Heart left ventricle (tissue), 16 donors: ENCODE measurements at places on chromosomes 7 and 10. TPM values are rescaled to one million over a fixed set of nuclear protein-coding genes. Genes with fewer than 3 reads are reported as not detected.

GRCh38 chr7:25964483-25964991, 187.5 kb upstream of the NFE2L3 start:
- H3K4me3 ChIP-seq = no peak overlapping the region
- DNase-seq = no peak
- peaks cover 4% of the 10 kb centered on the region for H3K4me1 ChIP-seq
- no peaks in the 10 kb centered on the region for H3K27me3 ChIP-seq
- H3K36me3 ChIP-seq = no peaks in the 10 kb centered on the region

GRCh38 chr7:99326408-99326782, 697 bp downstream of the ARPC1A start:
- DNase-seq = no peak
- H3K27me3 ChIP-seq = no peaks in the 10 kb centered on the region
- H3K4me3 ChIP-seq = peak overlapping the region; percentile 97
- peaks cover 4% of the 10 kb centered on the region for H3K36me3 ChIP-seq

DNA sequence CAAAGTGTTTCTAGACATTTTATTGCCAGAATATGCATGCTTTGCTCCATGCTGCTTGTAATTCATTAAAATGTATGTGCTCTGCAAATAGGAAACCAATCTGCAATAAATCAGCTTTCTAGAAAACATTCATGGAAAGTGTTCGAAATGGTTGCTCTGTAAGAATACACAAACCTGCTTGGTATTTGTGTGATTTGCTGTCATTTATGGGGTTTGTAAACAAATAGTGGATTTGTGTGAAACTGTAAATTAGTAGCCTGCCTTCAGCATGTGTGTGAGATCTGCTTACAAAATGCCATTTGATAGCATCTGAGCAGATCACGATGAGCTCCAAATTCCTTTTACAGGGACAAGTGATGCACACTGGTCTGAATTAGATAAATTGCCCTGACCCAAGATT, 219.0 kb upstream of the CSTF2T start:
- H3K27me3 ChIP-seq = no peaks in the 10 kb centered on the region
- H3K4me1 ChIP-seq = no peaks in the 10 kb centered on the region
- no peak for DNase-seq

- no peaks in the 10 kb centered on the region for H3K36me3 ChIP-seq
- DNase-seq = no peak
- H3K27me3 ChIP-seq = no peaks in the 10 kb centered on the region
- H3K4me3 ChIP-seq = no peak overlapping the region
- H3K4me1 ChIP-seq = no peaks in the 10 kb centered on the region
- H3K27ac ChIP-seq = no peak overlapping the region
Measured at GRCh38 chr10:86981716-86982115, 13.4 kb downstream of the ADIRF start.

GRCh38 chr7:3150027-3150426, 106.4 kb upstream of the CARD11 start:
- no peaks in the 10 kb centered on the region for H3K4me1 ChIP-seq
- H3K36me3 ChIP-seq = no peaks in the 10 kb centered on the region
- no peak overlapping the region for H3K27ac ChIP-seq
- DNase-seq = no peak
- no peaks in the 10 kb centered on the region for H3K27me3 ChIP-seq

DNA sequence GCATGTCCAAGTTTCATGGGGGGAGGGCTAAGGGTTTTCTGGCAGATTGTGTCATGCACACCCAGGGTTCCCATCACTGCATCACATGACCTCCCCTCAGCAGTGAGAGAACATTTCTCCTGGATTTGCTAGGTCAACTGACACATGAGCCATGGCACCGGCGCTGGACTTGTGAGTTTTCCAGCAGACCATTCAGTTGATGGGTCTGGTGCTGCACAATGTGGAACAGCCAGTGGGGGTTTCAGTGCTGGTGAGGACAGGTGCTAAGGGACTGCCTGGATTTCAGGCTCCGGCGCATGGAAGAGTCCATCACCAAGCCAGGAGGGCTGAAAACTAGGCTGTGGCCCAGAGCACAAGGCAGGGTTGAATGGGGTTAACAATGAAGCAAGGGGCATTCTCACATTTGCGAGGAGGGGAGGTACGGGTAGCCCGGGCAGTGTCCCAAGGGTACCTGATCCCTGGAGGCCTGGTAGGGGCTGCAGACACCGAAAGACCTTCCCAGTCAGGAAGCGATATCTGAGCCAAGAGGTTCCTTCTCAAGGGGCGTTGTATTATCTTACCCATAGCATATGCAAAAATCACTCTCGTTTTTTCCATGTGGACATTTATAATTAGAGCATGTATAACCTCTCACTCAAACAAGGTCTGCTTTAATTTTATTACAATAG, 203.0 kb downstream of the TNS3 start:
- peaks cover 53% of the 10 kb centered on the region for H3K4me1 ChIP-seq
- peaks cover 3% of the 10 kb centered on the region for H3K36me3 ChIP-seq
- no peak overlapping the region for H3K27ac ChIP-seq
- DNase-seq = no peak
- H3K27me3 ChIP-seq = no peaks in the 10 kb centered on the region

DNA sequence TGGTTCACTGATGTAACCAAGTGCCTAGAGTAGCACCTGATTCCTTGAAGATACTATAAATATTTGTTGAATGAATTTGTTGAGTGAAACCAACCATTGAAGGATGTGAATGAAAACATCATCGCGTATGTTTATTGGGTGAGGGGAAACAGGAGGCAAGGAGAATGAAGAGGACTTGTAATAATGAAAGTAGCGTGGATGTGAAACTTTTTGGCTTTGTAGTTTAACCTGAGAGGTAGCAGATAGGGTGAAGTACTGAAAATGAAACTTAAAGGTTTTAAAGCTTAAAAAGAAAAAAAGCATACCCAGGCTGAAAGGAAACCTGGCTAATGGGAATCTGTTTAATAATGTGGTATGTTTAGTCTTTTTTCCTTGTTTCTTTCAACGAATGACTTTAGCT, 5.2 kb downstream of the CCNY start:
- no peaks in the 10 kb centered on the region for H3K36me3 ChIP-seq
- DNase-seq = no peak
- H3K4me1 ChIP-seq = peaks cover 38% of the 10 kb centered on the region
- no peak overlapping the region for H3K27ac ChIP-seq
- H3K27me3 ChIP-seq = no peaks in the 10 kb centered on the region
- H3K4me3 ChIP-seq = no peak overlapping the region

DNA sequence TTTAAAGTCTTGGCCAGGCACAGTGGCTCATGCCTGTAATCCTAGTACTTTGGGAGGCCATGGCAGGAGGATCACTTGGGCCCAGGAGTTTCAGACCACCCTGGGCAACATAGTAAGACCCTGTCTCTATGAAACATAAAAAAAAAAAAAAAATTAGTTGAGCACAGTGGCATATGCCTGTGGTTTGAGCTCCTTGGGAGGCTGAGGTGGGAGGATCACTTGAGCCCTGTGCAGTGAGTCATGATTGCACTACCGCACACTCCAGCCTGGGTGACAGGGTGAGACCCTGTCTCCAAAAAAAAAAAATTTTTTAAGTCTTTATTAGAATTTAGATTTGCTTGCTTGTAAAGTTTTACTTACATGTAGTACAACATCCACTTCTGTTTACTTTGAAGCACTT, 14.0 kb downstream of the WNT2 start:
- H3K4me3 ChIP-seq = no peak overlapping the region
- no peaks in the 10 kb centered on the region for H3K27me3 ChIP-seq
- no peaks in the 10 kb centered on the region for H3K4me1 ChIP-seq
- no peak for DNase-seq

DNA sequence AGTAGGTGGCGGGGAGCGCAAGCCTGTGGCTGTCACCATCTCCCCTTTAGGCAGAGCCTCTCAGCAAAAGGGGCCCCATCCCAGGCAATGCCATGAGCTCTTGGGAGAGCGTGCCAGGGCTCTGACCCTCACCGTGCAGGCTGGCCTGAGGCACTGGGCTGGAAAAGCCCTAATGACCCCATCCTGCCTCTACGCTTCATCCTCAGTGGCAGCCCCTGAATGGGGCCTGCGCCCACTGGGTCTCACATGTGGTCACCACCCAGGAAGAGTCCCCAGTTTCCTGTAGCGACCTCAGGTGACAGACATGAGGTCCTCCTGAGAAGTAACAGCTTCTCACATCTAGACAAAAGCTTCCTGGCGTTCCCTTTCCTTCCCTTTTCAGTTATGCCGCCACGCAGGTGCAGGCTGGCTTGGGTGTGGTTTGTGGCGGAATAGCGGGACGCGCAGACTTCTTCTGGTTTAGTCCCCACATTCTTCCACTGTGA, 59.2 kb downstream of the CLEC2L start:
- H3K4me3 ChIP-seq = no peak overlapping the region
- no peaks in the 10 kb centered on the region for H3K27me3 ChIP-seq
- H3K36me3 ChIP-seq = peaks cover 100% of the 10 kb centered on the region
- DNase-seq = no peak

GRCh38 chr7:1254281-1255079, 21.8 kb downstream of the UNCX start:
- H3K4me1 ChIP-seq = no peaks in the 10 kb centered on the region
- no peak for DNase-seq
- H3K27ac ChIP-seq = no peak overlapping the region
- no peak overlapping the region for H3K4me3 ChIP-seq
- peaks cover 95% of the 10 kb centered on the region for H3K27me3 ChIP-seq

OPTN gene
- total RNA-seq = 173 TPM

ELN gene
- total RNA-seq = 36.1 TPM

GSTO1 gene
- 206 TPM for total RNA-seq
